ENCODE measurements at places on chromosomes 16 and 17.
A peak's percentile ranks its signal among the peaks of the same experiment; 100 is the strongest.

DNA sequence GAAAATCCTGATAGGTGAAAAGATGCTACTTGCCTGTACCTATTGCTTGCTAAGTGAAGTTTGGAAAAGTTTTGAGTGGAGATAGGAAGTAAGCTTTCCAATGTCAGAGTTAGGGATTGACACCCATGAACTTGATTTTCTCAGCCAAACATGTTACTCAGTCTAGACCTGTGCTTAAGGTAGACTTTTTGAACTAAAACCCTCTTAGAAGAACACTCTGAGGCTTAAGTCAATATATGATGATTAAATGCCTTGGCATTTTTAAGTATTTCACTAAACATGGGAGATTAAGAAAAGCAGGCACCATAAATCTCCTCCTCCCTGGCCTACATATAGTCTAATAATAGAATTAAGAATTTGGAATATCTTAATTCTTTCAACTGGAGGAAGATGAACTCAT lies 785.6 kb upstream of the SOX9 start:
- no peak for DNase-seq

GRCh38 chr16:907842-908241 lies 62.9 kb downstream of the LMF1 start:
- DNase-seq: peak; percentile 49

DNA sequence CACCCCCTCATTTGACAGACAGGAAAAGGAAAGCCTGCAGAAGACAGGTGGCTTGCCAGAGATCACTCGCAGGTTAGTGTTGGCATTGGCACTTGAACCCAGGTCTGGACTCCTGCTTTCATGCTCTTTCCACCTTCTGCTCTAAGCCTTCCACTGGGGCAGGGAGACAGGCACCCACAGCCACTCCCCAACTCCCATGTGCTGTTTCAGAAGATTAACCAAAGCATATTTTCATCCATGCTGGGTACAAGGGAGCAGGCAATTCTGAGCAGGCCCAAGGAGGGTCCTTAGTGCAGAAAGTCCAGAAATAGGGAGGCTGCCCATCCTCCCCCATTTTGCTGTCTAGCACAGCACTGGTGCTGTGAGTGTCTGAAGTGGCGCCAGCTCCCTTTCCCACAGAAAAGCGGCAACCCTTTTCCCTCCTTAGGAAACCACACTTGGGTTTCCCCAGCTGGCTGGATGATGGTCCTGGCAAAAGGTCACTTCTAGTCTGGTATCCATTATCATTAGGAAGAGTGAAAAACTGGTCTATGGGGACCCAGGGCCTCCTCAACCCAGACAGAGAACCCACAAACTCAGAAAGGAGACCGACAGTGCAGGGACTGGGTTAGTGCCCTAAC lies 2.0 kb upstream of the CAVIN1 start:
- no peak for DNase-seq

GRCh38 chr17:33531311-33531710 lies 238.2 kb upstream of the ASIC2 start:
- no peak for DNase-seq

- no peak for DNase-seq
Observed at GRCh38 chr16:47016700-47017133, 43.2 kb upstream of the DNAJA2 start.

GRCh38 chr16:84053237-84053636 lies 10.6 kb upstream of the SLC38A8 start:
- DNase-seq: no peak

DNA sequence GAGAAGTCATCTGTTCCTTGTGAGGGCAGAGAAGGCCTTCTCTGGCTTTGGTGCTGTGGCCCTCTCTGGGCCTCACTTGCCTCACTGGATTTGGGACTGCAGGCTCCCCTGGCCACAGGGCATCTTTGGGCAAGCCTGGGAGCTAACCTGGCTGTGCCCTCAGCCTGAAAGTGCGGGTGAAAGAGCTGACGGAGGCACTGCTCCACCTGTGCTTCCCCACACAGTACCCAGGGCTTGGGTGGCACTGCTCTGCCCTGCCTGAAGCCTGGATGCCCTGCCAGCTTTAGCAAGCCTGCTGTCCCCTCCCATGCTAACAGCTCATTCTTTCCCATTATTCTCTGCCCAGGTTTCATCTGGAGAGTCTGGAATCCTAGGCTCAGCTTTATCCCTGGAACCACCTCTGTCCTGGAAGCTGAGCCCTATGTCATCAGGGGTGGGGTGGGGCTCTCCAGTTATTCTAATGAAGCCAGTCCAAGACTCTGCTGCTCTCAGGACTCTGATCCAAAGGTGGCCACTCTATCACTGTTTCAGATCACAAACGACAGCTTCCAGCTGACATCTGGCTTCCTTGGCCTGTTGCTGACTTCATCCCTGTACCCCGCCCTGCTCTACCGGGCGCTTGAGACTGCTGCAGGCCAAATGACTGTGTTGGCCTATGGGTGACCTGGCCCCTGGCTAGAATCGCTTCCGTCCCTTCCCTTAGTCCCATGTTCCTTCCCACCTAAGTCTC lies 29.3 kb downstream of the HIC1 start:
- DNase-seq: peak; percentile 86

- DNase-seq: no peak
Observed at GRCh38 chr17:35519439-35519838, 18.0 kb downstream of the SLFN12L start.

- no peak for DNase-seq
Observed at GRCh38 chr16:5598793-5599192, 501.2 kb upstream of the EEF2KMT start.

DNA sequence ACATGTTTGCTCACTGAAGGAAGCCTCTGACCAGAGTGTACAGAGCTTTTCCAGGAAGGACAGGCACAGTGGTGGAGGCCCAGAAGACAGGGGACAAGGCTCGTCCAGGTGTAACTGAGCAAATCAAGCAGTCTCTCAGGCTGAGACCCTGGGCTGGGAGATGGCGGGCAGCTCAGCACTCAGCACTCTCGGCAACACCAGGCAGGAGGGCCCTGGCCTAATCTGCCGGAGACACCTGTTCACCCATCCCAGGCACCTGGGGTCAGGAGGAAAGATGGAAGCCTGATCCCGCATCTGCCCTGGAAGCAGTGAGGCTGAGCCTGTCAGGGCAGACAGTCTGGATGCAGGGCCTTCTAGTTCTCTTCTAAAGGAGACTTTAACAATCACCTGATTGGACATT lies 4.8 kb downstream of the RASL10B start:
- no peak for DNase-seq

- DNase-seq: no peak
Observed at GRCh38 chr16:66324815-66325515, 41.5 kb upstream of the CDH5 start.

DNA sequence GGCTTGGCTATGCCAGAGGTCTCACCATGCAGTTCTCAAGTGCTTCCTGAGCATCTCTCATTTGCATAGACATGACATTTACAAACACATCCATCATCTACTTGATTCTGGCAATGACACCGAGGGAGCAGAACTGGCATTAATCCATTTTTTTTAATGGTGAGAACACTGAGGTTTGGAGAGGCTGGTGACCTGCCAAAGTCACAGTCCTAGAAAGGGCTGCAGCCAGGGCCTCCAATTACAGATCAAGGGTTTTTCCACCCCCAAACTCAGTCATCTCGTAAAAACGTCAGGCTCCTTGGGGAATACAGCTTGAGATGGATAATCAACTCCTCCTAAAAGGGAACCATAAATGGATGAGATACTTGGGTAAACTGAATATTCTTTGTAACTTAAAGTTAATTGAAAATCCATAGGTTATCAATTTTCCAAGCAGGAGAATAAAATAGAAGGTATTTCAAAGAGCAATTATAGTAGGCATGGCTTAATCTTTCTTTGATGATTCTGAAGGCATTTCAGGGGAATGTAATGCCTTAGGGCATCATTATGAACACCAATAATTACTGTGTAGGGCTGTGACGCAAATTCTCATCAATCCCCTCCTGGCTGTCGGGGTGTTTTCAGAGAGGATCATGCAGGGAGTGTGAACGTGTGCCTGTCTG lies 9.4 kb upstream of the MEOX1 start:
- DNase-seq: peak; percentile 59

DNA sequence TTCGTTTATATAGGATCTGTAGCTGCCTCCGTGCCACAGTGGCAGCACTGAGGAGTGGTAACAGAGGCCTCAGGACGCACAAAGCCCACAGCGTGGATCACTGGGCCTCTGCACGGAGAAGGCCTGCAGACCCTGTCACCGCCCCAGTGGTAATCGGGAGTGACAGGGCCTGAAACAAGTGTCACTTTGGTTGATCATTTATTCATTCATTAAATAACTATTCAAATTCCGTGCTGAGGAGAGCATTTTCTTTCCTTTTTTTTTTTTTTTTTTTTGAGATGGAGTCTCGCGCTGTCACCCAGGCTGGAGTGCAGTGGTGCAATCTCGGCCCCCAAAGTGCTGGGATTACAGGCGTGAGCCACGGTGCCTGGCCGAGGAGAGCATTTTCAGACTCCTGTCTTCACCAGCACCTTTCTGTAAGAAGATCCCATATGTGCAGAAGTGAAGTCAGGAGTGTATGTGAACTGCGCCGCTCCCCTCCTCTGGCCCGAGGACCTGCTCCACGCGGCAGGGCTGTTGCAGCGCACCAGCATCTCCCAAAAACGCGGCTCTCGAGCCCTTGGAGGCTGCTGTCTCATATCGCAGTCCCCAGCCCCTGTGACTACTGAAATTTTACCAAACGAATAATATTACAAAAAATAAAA lies 44.9 kb upstream of the TRAP1 start:
- DNase-seq: no peak

- no peak for DNase-seq
Observed at GRCh38 chr17:8144401-8145231, 7.6 kb downstream of the PER1 start.

DNA sequence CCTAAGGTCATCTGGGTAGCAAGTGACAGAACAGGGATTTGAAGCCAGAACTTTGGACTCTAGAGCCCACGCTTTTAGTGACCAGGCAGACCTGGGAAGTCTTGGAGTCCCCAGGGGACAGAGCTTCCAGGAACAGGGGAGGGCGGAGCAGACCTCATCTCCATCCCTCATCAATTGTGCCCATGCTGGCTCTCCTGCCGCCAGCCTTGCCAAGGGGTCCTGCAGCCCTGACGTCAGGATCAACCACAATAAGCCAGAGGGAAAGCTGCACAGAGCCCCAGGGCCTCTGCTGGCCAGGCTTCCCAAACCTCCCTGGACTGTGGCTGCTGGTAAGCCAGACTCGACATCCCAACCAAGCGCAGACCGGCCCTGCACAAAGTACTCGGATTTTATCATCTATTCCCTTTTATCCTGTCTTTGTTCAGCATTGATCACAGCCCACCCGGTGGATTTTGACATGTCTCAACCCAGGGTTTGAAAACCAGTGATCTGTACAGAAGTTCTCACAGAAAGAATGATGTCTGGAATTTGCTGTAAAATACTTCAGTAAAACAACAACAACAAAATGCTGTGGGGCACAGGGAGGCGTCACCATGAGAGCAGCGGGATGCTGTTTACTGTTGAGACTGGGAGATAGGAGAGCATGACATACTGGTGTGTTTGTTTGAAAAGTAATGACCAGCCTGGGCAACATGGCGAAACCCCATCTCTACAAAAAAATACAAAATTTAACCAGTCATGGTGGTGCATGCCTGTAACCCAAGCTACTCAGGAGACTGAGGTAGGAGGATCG lies 11.8 kb downstream of the C16orf74 start:
- DNase-seq: no peak

DNA sequence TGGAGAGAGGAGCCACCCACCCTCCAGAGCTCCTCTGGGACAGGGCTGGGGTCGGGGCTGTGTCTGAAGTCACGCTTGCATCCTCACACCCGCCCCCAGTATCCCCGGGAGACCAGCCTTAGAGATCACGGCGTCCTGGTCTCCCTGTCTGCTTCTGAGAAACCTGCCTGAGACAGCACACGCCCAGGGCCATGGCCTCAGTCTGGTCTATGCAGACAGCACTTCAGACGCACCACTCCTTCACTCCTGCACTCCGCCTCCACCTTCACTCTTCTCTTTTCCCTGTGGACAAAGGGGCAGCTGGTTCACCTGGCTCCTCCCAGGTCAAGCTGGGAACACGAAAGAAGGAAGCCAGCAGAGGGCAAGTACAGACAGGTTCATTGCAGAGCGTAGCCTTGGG lies 248.0 kb upstream of the GSE1 start:
- DNase-seq: no peak

DNA sequence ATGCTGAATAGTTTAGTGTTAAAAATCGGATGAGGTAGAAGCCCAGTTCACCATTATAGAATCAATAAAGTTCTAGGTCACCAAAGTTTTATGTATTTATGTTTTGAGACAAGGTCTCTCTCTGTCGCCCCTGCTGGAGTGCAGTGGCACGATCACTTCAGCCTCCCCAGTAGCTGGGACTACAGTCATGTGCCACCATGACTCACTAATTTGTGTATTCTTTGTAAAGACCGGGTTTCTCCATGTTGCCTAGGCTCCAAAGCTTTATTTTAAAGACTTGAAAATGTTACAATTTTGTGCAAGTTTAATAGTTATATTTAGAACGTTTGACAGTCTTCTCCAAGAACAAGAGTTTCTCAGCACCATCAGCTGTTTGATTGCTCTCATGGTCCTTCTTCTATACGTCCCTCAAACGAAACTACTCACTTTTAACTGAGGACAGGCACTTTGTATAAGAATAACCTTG lies 32.1 kb downstream of the NDE1 start:
- no peak for DNase-seq

DNA sequence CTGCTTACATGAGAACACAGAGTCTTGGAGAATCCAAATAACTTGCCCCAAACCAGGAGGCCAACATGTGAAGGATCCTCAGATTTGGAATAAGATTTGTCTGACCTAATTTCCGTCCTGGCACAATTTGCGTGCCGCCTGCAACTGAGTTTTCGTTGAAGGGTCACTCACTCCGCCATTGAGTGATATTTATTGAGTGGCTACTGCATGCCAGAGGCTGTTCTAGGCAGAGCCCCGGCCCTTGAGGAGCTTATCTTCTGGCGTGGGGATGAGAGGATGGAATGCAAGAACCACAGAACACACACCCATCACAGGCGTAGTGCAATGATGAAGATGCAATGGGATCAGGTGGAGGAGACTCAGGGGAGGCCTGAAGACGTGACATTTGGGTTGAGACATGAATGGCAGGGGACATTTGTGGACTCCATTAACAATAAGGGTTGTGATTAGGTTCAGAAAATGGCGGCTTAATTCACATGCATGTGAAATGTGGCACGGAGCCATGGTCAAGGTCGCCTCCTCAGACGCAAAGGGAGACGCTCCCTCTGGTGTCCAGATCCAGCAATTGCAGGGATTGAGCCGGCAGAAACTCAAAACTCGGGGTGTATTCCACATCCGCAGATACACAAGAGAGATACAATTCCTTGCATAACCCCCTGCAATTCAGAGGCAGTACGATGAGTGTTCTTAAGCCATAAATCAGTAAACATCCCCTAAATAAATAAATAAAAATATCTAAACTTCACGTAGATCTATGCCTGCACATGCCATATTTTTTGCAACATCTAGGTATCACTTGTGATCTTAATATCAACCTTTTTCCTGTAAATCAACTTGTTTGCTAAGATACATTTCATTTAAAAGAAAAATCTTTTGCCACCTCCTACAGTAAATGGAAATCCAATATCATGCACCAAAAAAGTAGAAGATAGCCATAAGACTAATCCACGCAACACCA lies 57.9 kb upstream of the CACNG4 start:
- peak; percentile 83 for DNase-seq

DNA sequence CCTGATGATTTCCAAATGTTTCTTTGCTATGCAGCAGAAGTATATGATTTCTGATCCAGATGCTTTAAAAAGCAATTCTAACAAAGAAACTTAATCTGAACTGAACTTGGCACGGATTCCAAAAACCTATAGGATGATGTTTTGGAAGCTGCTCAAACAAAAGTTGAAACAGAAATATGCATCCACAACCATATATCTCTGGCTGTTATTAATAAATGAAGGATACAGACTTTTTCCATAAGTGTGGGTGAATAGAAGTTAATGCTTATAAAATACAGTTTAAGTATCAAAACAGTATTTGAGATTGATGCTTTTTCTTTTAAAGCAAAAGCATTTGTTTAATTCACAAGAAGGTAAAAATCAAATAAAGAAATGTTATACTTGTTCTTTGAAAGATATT lies 27.9 kb upstream of the NACA2 start:
- DNase-seq: peak; percentile 25
